ENCODE measurements at places on chromosomes 5 and 9.
A peak's percentile ranks its signal among the peaks of the same experiment; 100 is the strongest.

GRCh38 chr9:7367726-7368125, 431.9 kb downstream of the DMAC1 start:
- no peak for DNase-seq

DNA sequence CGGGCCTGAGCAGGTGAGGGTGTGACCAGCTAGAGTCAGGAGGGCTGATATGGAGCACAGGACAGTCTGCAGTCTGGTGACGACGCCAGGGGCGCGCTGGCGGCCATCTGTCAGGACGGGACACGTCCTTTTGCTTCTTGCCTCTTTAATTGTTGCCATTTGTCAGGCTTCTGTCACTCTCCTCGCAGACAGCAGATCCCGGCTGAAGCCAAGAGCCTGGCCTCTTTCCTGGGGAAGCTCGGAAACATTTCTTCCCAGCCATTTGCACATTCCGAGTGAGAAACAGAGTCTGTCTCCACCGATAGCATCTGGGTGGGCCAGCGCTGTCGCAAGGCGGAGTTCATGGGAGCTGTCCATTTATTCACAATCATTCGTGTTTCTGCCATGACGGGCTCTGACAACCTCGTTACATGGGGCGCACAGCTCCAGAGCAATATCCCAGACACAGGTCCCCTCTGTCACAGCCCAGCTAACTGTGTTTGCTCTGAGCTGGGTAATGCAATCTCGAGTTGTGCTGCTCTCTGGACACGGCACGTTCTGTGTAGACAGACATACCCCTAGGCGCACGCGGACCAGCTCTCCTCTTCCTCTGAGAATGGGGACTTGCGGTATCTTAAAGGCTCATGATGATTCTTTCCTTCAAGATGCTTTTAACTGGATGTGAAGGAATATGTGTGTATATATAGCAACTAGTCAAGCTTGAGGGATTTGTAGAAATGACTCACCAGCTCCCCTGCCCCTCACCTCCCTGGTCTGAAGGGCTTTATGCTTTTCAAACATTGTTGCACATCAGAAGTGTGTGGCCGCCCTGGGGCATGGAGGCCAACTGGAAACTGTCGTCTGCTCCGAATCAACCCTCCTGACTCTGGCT, 105.3 kb upstream of the FCN2 start:
- DNase-seq: no peak

- DNase-seq: no peak
These were observed 11.8 kb upstream of the BTNL9 start for GRCh38 chr5:181028032-181028819.

GRCh38 chr9:121779381-121780117, 128.1 kb downstream of the DAB2IP start:
- no peak for DNase-seq

GRCh38 chr9:114140401-114140800, 14.9 kb upstream of the COL27A1 start:
- no peak for DNase-seq

GRCh38 chr5:98504505-98504904, 269.0 kb upstream of the RGMB start:
- no peak for DNase-seq

DNA sequence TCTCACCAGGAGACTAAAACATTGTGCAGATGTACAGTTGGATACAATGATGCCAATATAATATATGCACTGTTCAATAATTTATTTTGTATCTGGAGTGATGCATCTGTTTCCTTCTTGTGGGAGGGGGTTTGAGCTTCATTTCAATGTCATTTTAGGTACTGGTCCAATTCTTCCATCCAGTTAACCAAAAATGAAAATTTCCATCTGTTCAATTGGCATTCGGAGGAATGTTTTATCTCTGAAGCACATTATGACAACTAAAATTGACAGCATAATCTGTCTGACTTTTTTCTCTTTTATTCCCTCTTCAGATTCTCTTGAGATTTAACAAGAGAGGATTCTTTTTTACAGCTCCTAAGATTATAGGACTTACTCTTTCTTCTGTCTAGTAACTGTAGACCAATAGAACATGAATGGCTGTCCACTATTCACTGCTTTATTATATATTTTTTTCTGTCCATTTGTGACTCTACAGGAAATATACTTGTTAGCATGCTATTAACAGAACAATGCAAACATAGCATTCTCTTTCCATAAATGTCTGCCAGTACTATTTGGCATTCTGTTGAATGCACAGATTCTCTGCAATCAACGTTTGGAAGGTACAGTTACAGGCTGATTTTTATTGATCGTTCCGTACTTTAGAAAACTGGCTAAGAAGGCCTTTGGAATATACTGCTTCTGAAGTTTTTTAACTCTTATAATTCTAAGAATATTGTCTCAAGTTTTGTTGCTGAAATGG, 57.8 kb downstream of the NDUFAF2 start:
- DNase-seq: no peak

DNA sequence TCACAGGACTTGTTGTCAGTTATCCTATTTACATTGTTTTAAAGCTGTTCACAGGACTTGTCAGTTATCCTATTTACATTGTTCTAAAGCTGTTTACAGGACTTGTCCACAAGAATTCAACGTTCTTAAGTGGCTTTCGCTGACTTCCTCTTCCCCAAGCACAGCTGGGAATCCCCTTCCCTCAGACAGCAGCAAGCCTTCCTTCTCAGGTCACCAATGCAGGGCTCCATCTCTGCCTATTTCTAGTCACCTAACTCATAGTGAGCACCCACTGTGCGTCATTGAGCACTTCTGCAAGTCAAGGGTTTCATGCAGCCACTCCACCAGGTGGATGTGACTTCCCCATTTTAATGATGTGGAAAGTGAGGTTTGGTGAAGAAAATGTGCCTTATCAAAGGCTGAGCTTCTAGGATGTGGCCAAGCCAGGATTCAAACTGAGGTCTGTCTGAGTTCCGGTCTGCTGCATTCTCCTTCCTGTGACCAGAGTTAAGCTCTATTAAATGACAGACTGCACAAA, 109.8 kb upstream of the ZNF462 start:
- DNase-seq: no peak

GRCh38 chr5:98497418-98497817, 276.0 kb upstream of the RGMB start:
- no peak for DNase-seq

GRCh38 chr5:68740226-68740910, 353.4 kb upstream of the SLC30A5 start:
- DNase-seq: peak; percentile 19

- DNase-seq: no peak
These were observed 11.3 kb upstream of the SPZ1 start for GRCh38 chr5:80308526-80308925.

DNA sequence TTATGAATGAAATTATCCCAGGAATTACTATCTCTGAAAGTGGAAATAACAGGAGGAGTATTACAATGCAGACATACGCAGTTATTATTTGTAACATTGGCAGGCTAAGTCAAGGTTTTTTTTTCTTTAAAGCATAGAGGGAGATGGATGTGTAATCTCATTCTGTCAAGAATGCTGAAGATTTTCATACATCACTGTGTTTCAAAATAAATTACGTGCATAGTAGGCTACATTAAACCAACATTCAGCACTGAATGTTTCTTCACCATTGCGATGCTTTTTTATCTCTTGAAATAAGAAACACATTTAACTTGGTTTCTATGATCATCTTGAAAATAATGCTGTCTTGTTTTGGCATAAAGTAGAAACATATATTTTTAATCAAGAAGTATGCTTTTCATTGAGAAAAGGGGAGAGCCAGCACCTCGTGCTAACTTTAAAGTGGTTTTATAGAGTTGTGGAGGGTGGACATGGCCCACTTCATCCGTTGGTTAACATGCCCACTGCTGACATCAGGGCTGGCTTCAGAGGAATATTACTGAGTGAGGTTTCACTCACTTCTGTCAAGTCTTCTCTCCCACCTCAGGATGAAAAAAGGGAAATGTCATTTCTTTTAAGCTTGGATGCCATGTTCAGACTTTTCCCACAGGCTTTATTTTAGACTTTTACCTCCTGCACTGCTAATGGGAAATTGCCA, 203.6 kb upstream of the MEF2C start:
- no peak for DNase-seq

DNA sequence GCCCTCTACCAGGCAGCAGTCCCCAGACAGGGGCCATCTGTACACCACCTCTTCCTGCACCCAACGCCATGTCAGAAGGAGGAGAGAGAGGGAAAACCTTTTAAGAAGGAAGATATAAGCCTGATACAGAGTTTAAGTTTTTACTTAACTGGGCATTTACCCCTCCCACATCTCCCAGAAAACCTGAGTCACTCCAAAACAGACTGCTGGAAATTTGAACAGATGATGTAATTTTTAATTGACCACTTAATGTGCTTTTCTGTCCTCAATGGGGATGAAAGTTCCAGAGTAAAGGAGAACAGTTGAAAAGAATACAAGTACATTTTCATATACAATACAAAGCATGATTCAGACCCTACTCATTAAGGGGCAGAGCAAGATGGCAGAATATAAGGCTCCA, 63.9 kb downstream of the TTC39B start:
- DNase-seq: no peak

- no peak for DNase-seq
These were observed 290.0 kb downstream of the CETN3 start for GRCh38 chr5:90119531-90119971.

DNA sequence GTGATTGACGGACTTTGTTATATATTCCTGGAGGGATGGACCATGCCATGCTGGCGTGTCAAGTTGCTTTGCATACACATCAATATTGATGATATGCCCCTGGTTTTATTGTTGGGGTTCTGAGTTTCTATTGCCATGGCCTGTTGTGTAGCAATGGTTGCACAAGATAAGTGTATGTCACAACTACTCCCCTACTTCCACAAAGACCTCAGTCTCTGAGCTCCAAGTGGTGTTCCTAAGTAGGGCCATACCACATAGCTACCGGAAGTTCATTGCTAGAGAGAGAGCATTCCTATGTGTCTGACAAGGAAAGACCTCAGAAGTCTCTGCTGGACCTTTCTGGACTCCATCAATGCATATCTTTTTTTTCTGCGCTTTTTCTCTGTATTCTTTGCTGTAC, 19.8 kb downstream of the TXNDC8 start:
- no peak for DNase-seq

DNA sequence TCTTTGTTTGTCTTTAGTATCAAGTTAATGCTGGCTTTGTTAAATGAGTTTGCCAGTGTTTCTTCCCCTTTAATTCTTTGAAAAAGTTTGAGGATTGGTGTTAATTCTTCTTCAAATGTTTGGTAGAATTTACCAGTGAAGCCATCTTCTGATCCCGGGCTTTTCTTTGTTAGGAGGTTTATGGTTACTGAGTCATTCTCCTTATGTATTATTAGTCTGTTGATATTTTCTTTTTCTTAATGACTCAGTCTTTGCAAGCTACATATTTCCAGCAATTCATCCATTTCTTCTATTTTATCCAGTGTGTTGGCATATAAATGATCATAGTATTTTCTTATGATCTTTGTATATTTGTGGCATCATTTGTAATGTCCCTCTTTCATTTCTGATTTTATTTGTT, 74.5 kb upstream of the SPINK5 start:
- no peak for DNase-seq

- no peak for DNase-seq
These were observed 14.9 kb upstream of the MACIR start for GRCh38 chr5:103243665-103244064.

DNA sequence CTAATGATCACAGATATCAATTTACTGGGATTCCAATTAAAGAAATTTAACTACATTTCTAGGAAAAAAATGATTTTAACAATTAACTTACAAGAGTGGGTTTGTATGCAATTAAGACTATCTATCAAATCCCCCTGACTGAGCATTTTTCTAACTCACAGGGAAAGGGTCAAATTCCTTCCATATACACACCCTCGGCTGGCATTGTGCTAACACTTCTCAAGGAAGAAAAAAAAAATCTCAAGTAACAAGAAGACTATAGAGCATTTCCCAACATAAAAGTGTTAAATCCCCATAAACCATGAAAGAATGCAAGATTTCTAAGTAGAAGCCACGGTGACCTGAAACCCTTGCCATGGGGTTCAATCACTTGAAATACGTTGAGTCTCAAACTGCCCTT, 368.8 kb downstream of the GLIS3 start:
- no peak for DNase-seq

- no peak for DNase-seq
These were observed 2.8 kb upstream of the ZNF462 start for GRCh38 chr9:106859957-106860720.

DNA sequence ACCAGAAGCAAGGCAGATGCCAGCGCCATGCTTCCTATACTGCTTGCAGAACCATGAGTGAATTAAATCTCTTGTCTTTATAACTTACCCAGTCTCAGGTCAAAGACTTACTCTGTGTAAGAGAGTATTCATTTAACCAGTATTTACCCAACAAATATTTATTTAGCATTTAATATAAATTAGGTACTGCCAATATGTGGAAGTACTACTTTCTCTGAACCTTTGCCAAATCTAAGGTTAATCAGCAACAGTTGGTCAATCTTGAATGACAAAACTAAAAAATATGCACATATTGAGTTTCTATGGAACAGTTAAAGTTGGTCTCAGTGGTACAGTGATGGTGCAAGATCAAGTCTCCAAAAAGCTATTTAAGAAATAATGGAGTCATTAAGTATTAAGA, 155.9 kb upstream of the CCNG1 start:
- DNase-seq: no peak

DNA sequence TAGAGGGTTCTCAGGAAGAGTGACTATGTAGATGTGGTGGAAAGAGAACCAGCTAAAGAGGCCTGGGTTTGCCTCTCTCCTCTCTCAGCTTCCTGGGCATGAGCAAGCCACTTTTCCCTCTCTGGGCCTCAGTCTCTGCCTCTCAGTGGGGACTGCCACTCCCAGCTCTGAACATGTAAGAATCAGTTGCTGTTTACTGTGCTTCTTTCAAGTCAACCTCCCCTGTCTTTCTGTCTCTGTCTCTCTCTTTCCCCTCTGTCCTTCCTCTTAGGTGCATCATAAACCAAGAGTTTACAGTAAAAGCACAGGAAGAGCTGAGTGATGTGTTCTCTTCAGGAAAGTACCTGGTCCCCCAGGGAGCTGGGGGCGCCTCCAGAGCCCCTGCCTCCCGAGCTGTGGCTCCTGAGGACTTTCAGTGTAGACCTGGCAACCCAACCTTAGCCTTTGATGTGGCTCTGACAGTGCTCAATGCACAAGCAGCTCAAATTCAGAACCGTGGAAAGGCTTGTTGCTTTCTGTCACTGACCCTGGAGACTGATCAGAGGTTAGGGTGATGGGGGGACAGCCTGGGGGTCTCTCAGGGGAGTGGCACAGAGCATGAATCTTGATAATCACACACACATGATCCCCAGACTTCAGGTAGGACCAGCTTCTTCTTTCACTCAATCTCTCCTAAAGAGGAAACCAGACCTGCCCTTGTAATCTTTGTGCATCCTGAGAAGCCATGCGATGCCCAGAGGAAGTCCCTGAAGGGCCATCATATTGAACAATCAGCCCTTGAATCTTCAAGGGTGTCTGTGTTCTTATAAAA, 59.4 kb upstream of the TNFSF8 start:
- no peak for DNase-seq

DNA sequence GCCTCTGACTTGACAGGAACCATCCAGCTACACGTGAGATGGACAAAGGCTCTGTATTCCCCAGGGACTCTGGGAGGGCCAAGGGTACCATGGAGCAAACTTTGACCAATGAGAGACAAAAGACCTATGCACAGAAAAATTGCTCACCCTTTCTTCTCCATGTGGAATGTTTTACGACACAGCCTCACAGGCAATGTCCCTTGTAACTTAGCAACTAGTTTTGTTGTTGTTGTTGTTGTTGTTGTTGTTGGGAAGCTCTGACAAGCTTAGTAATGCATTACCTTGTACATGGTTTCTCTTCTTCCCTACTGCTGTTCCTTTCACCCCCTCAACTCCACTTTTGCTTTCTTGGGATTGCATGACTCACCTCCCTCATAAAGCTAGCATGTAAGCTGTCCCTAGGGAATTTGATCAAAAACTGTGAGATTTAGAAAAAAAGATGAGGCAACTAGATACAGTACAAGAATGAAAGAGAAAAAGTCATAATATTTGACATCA, 550.9 kb downstream of the RAB3C start:
- DNase-seq: no peak

Measured in NCI-H1436 (cell line).